ENCODE measurements at places on chromosomes 12 and 14.

DNA sequence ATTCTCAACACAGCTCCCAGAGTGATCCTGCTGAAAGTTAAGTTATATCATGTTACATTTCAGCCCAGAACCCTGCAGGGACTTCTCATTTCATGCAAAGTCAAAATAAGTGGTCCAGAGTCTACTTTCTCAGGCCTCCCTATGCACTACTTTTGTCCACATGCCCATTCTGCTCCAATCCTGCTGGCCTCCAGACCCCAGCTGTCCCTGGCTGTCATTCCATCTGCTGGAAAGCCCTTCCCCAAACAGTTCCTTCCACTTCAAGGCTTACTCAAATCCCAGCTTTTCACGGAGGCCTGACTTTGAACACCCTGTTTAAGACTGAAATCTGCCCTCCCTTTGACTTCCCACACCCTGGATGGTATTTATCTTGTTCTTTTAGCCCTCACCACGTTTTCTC, 109.8 kb upstream of the DNM1L start:
- DNase-seq: no peak

- no peak for DNase-seq
Measured at GRCh38 chr12:22130671-22131070, 84.7 kb downstream of the CMAS start.

GRCh38 chr12:62305778-62306177, 45.6 kb downstream of the USP15 start:
- DNase-seq: no peak

DNA sequence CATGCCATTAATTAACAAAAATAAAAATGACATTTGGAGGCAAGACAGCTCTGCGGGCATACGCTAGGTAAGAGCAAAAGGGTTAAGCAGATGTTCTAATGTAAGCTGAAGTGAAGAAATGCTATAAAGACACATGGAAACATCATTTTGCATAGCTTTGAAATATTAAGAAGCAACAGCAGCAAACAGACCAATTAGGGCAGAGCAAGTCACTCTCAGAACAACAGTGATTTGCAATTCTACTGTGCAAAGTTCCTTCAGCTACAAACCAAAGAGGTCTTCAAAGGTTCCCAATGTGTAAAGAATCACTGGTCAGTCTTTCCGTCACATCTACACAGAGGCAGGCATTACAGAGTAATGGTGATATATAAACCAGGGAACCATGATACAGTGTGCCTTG, 68.2 kb downstream of the PAPLN start:
- DNase-seq: no peak

- DNase-seq: no peak
Measured at GRCh38 chr12:31817120-31817519, 88.3 kb upstream of the AMN1 start.

DNA sequence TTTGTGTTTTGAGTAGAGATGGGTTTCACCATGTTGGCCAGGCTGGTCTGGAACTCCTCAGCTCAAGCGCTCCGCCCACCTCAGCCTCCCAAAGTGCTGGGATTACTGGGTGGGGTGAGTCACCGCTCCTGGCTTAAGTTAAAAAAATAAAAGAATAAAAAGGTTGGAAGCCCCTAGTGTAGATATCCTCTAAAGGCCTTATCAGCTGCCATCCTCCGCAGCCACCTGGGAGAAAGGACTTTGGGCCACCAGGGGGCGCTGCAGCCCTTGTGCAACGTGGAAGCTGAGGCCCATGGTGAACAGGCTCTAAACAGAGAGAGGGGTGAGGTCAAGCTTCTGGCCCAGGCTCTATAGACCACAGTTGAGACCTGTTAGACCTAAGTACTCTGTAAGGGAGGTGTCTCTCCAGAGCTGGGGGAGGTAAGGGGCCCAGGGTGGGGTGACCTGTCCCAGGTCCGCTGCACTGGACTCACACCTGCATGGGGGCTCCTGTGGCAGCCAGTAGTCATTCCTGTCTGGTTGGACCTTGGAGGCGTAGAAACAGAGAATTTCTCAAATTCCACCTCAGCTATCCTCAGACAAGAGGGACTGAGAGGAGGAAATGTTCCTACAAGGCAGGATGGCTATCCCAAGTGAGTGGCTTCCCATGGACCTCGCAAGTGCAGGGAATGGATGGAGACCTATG, 14.0 kb upstream of the RACGAP1 start:
- DNase-seq: peak; percentile 82

GRCh38 chr12:462936-463705, 3.4 kb downstream of the B4GALNT3 start:
- DNase-seq: no peak

DNA sequence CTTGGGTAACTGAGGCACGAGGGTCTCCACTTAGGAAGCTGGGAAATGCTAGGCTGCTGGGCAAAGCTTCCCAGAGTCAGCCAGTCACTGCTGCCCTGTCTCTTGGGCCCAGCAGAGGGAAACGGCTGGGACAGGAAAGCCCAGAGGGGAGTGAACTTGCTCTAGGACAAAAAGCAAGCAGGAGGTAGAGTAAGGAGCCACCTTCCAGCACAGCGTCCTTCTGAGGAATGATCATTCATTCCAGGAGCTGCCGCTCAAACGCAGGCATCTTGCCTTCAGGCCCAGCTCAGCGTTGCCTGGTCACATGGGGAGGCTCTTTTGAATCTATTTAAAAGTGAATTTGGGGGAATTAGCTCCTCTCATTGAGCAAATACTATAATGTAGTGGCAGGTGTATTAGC, 118.6 kb downstream of the CRACR2A start:
- DNase-seq: no peak

GRCh38 chr12:98646294-98647090, 1.4 kb downstream of the APAF1 start:
- DNase-seq: no peak

- no peak for DNase-seq
Measured at GRCh38 chr12:68636268-68636667, 25.6 kb downstream of the RAP1B start.

- no peak for DNase-seq
Measured at GRCh38 chr14:63672417-63673180, 30.9 kb upstream of the WDR89 start.

GRCh38 chr14:94394025-94394493, 5.7 kb upstream of the SERPINA1 start:
- no peak for DNase-seq

GRCh38 chr14:101370593-101371569, 190.4 kb upstream of the DIO3 start:
- no peak for DNase-seq

DNA sequence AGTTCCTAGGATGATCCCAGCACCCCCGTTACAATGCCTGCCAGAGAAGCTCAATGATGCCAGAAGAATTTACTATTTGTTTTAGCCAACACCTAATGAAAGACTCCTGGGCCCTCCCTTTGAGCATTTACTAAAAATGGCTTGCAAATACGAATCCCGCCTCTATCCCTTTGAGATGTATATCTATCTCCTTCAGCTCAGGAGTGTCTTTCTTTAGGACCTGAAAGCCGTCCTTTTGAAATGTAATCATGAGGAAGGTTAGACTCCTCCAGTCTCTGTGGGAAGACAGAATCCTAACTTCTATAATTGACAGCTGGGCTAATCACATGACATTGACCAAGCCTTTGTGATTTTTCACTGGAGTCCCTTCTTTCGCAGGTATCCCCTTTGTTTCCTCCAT, 19.2 kb upstream of the DYNC1H1 start:
- DNase-seq: no peak

DNA sequence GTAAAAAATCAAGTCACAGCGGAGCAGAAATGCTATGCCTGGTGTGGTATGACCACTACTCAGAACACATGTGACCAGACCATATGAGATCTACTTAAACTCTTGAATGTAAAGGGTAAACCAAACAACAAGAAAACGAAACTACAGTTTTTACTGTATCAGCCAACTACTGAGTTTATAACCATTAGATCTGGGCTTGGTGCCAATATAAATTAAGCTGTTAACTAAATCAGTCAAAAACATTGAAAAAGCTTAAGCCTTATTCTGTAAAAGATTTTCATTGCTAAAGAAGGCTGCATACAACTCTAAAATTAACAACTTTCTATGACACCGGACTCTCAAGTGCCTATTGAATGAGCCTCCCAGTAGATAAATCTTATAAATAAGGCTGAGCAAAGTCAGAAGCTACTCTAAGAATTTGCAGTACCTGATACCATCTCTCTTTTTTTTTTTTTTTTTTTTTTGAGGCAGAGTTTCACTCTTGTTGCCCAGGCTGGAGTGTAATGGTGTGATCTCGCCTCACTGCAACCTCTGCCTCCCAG, 35.4 kb downstream of the SPTLC2 start:
- DNase-seq: peak; percentile 43

GRCh38 chr12:116376354-116377193, 99.1 kb upstream of the MED13L start:
- DNase-seq: no peak

- DNase-seq: no peak
Measured at GRCh38 chr14:87231336-87232026, 761.5 kb downstream of the GALC start.

DNA sequence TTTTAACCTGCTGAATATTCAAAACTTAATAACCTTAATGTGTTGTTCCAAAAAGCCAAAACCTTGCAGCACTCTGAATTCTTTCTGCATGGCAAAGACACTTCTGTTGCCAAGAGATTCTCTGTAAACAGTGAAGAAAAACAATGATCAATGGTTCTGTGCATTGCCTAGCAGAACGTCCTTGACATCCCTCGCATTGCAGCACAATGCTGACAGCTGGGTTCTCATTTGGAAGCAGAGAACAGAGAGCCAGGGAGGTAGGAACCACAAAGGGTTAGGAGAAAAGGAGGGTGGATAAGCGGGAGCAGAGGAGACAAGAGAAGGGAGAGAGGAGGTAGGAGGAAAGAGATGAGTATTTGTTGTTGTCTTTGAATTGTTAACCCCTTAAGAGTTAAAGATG, 501.1 kb downstream of the NAV3 start:
- DNase-seq: no peak

DNA sequence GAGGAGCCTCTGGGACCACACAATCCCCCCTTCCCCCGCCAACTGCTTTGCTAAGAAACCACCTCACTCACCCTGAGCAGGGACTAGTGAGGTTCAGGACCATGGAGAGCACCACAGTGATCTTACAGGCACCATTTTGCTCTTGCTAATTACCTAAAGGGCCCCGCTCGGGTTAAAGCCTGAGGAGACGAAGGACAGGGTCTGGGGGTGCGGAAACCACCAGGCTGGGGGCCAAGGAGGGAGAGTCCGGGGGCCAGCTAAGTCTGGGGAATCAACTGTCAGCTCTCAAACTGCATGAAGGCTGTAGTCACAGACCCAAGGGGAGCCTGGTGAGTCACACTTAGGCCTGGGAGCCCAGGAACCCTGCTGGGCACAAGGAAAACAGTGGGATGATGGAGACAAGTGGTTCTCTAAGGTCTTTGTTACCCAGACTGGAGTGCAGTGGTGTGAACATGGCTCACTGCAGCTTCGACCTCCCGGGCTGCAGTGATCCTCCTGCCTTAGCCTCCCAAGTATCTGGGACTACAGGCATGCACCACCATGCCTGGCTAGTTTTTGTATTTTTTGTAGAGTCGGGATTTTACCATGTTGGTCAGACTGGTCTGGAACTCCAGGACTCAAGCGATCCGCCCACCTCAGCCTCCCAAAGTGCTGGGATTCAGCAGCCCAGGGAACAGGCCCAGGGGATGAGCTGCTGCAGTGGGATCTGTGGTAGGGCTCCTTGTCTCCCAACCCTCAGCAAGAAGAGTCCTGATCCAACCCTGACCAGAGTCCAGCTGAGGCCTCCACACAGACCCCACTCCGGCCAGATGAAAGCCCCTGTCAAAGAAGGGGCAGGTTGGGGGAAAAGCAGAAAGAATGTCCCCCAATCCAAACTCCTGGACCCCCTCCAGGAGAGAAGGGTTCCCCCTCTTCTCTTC, 98.8 kb downstream of the CALM1 start:
- DNase-seq: peak; percentile 11

DNA sequence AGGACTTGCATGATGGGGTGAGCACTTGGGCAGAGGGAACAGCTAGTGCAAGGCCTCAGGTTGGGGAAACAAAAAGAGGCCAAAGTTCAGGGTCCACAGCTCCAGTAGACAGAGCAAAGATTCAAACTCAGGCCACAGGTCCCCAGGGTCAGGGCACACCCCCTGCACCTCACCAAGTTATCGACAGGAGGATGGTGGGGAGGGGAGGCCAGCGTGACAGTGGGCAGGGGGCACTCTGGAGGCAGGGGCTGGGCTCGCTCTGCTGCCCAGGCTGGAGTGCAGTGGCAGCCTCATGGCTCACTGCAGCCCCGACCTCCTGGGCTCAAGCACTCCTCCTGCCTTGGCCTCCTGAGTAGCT, 32.4 kb upstream of the ULK1 start:
- DNase-seq: no peak

Data from naive thymus-derived CD8-positive, alpha-beta T cell (primary cell).